A172 (cell line): ENCODE measurements at places on chromosomes 16 and 17.
A peak's percentile ranks its signal among the peaks of the same experiment; 100 is the strongest.

GRCh38 chr16:20879175-20880040 is 20.8 kb downstream of the DCUN1D3 start:
- DNase-seq: peak; percentile 67

GRCh38 chr17:32609085-32609484 is 122.3 kb downstream of the CDK5R1 start:
- peak; percentile 76 for DNase-seq

- no peak for DNase-seq
Measured at GRCh38 chr17:78896091-78896833, 6.7 kb downstream of the CEP295NL start.

DNA sequence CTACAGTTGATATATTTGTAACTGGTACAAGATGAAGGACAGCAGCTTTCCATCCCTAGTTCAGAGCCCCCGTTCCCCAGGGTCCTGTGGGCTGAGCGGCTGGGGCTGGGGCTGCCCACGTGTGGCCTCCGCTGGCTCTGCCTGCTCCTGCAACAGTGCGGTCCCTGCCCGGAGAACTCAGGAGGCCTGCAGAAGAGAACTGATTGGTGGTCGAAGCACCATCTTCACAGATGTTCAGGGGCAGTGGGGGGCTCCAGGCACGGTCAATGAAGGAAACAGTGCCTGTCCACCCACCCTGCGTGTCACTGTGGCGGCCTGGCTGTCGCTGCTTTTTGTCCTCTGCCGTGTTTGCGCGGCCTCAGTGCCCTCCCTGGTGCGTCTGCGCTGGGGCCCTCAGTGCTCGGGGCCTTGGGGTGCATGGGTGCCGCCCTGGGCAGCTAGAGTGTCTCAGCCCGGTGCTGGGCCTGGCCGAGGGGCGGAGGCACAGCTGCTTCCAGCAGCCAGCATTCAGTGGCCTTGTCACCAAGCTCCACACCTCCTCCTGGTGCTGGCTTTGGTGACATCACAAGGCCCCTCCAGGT is 4.2 kb upstream of the NUDT16L1 start:
- no peak for DNase-seq

GRCh38 chr17:19337712-19338023 is 24.9 kb downstream of the B9D1 start:
- DNase-seq: no peak

- peak; percentile 53 for DNase-seq
Measured at GRCh38 chr17:74840989-74841666, 18.6 kb downstream of the GRIN2C start.

- no peak for DNase-seq
Measured at GRCh38 chr17:31148205-31148604, 53.4 kb downstream of the NF1 start.

GRCh38 chr17:72351884-72352346 is 231.1 kb downstream of the SOX9 start:
- DNase-seq: no peak

- DNase-seq: peak; percentile 65
Measured at GRCh38 chr17:16269658-16270057, 52.6 kb downstream of the PIGL start.

GRCh38 chr16:84927621-84928591 is 83.4 kb downstream of the ZDHHC7 start:
- no peak for DNase-seq

DNA sequence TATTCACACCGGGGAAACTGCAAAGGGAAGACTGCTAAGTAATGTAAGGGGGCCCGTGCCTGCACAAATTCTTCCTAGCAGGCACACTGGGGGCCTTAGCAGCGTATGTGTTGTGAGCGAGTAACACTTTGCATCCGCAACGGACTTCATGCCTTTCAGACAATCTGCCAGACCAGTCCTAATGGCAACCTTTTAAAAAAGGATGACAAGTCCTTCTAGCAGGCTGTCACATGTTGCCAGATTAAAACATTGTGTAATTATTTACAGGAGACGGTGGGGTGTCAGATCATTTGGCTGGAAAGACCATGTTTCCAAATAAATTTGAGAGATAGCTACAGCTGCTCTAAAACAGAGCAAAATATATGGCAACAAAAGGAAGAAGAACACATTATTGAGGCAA is 46.1 kb downstream of the CPPED1 start:
- no peak for DNase-seq

DNA sequence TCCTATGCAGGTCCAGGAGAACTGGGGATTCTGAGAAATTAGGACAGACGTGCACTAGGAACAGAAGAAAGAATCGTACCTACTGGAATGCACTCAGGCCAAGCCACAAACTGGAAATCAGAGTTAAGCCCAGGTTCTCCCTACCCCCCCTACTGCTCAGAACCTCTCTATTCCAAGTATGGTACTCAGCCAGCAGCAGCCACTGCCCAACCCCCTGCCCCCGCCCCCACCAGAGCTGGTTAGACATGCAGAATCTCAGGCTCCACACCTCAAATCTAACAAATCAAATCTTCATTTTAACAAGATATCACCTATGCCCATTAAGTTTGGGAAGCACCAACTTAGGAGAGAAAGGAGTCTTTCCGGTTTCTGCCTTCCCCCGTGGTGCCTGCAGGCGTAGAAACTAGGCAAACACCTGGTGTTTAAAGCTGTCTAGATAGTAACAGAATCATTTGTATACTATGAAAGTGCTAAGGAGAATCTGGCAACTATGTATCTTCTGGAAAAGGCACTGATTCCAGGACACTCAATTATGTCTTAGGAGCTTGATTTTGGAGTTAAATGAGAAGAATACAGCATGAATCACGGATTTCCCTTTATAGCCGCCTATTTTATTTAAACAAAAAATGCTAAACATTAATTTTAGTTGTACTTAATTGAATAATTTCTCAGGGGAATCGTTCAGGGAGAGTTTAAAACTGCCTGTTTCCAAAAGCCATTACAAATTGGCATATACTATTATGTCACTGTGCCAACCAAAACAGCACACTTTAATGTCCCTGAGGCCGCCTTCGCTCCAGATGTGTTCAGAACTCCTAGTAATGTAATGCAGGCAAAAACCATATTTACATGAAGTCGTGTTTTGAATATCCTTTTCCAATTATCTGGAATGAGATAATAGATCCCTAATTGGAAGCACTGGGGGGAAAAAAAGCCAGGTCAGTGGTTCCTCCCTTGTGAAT is 166.5 kb downstream of the STX8 start:
- no peak for DNase-seq

- no peak for DNase-seq
Measured at GRCh38 chr17:20228860-20229259, 219.7 kb downstream of the SPECC1 start.

DNA sequence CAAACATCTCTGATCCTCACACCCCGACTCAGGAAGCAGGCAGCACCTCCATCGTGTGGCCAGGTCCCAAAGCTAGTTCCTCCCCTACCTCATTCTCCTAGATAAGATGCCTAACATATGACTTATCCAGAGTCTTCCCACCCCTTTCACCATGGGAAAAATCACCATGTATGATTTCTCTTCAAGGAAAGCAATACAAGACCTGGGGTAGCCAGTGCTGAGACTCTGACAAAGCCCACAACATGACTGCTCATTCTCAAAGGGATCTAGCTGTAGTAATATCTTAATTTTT is 45.1 kb downstream of the CMTM4 start:
- DNase-seq: no peak

DNA sequence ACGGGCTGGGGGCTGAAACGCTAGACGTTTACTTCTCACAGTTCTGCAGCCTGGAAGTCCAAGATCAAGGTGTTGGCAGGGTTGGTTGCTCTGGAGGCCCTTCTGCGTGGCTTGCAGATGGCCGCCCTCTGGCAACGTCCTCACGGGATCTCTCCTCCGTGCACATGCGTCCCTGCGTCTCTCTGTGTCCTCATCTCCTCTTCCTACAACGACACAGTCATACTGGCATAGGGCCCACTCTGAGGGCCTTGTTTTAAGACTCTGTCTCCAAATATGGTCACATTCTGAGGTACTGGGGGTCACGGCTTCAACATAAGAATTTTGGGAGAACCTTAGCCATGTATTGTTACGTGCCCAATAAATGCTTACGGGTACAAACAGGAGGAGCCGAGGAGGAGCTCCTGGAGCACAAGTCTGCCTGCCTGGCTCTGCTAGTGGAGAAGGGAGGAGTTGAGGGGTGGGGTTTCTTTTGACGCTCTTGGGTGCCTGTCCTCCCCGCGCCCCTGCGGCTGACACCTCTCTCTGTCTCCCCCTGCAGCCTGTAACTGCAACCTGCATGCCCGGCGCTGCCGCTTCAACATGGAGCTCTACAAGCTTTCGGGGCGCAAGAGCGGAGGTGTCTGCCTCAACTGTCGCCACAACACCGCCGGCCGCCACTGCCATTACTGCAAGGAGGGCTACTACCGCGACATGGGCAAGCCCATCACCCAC is 141.1 kb downstream of the NTN1 start:
- DNase-seq: no peak

DNA sequence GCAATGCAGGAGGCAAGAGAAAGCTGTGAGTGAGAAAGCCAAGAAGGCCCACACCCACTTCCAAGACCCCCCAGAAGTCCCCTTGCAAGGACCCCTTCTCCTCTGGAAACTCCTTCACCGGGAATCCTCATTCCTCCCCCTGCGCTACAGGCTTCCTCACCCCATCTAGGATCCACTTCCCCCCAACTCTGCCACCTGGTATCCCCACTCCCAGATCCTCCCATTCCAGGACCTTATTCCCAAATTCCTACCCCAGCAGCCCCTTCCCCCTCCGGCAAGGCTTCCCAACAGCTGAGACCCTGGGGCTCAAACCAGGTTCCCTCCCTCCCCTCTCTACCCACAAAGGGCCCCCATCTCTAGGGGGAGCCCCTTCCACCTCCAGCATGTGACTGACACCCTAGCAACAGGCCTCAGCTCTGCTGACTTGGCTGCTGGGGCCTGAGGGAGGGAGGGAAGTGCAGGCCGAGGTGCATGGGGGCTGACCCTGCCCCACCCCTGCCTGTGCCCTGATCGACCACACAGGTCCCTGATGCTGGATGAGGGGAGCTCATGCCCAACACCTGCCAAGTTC is 2.1 kb downstream of the HSF4 start:
- no peak for DNase-seq

- DNase-seq: no peak
Measured at GRCh38 chr17:1491443-1492248, 840 bp downstream of the MYO1C start.

GRCh38 chr17:3032258-3033247 is 30.9 kb downstream of the OR1D5 start:
- no peak for DNase-seq

DNA sequence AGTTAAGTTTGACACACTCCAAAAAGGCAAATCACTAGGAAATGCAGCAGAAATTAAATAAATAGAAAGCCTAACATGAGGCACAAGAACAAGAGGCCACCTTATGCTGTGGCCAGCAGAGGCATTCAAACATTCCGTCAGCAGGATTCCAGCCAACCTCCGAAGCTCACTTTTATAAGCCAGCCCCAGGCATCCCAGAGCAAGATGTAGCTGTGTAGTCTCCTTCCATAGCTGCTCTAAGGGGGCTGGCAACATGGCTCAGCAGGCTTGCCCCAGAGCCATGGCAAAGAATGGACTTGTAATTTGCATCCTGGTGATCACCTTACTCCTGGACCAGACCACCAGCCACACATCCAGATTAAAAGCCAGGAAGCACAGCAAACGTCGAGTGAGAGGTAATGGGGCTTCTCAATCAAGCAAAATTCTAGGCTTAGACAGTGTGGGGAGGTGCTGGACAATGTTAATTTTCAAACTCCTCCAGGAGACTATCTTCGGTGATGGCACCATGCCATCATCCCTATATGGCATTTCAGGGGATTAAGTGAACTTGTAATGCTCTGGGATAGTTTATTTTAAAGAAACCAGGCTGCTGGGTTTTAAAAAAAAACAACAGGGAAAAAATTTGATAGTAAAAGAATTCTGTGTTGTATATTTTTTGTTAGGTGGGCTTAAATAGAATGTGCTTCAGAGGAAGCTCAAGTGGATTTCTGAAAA is at the start of gene CLEC3A:
Gene CLEC3A, plus strand, starts transcription at position 202 of the 714 bp plus-strand sequence. Its CDS starts 79 bp downstream, at position 281.
- DNase-seq: no peak

DNA sequence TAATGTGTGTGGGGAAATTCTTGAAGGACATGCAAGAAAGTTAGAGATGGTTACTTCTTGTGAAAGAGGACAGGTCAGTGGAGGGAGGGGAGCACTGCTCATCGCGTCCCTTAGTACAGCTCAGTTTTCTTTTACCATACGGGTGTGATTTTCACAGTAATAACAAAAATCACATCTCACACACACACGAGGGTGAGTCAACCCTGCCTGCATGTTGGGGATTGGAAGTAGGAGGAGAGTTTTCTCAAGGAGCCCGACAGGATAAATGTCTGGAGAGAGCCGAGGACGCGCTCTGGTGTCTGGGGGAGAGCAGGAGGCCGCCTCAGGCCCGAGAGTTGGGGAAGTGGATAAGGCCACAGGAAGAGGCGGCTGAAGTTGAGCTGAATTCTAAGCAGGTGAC is 16.4 kb downstream of the PLCD3 start:
- no peak for DNase-seq

DNA sequence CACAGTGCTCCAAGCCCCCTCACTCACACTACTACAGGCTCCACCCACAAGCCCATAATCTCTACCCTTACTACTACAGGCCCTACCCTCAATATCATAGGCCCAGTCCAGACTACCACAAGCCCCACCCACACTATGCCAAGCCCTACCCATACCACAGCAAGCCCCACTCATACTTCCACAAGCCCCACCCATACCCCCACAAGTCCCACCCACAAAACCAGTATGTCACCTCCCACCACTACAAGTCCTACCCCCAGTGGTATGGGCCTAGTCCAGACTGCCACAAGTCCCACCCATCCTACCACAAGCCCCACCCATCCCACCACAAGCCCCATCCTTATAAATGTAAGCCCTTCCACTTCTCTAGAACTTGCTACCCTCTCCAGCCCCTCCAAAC is 13.8 kb downstream of the RIPOR1 start:
- DNase-seq: peak; percentile 64

DNA sequence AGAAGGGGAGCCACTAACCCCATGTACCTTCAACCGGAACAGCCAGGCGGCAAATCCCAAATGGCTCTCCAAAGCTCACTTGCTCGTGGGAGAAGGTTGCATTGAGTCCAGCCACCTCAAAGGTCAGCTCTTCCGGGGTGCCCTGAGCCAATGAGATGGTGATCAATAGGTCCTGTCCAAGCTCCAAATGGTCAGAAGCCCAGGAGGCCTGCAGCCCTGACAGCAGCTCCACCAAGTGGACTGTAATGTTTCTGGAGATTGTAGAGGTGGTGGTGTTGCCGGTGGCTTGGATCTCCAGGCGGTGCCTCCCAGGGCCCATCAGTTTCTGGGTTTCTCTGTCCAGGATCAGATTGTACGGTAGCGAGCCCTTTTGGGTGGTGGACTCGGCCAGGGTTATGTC is 39.9 kb upstream of the BCO1 start:
- DNase-seq: no peak

DNA sequence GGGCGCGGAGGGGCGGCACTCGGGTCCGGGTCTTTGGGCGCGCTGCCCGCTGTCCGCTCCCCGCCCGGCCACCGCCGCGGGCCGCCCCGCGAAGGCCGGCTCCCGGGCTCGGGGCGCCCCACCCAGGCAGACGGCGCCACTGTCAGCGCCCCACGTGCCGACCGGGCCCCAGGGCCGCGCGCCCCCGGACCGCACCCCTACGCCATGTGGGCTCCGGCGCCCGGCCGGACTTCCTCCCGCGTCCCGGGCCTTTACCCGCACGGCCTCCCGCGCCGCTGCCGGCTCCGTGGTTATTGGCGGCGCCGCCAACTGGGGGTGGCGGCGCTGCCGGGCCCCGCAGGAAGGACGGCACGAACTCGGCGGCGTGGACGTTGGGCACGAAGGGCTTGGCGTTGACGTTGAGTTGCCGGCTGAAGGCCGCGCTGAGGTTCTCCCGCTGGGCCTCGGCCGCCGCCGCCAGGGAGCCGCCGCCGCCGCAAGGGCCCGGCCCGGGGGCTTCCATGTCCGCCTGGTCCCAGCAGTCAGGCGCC is 577 bp downstream of the GSPT1 start:
- no peak for DNase-seq
